Activated T-cell treated with anti-CD3 and anti-CD28 coated beads, Interleukin-2, amount 50 U/mL, for 4 hours (primary cell): ENCODE measurements at places on chromosomes 4 and X. TPM values are rescaled to one million over a fixed set of nuclear protein-coding genes. Genes with fewer than 3 reads are reported as not detected.

TMPRSS11D gene
- total RNA-seq = not detected

TLL1 gene
- total RNA-seq = not detected

STK32B gene
- not detected for total RNA-seq

GABRG1 gene
- not detected for total RNA-seq

TXK gene
- total RNA-seq = 5.9 TPM

RTL9 gene
- not detected for total RNA-seq

SH3D19 gene
- total RNA-seq = 0.56 TPM

SLIT2 gene
- total RNA-seq = not detected

TEX13B gene
- total RNA-seq = not detected

COL4A6 gene
- total RNA-seq = not detected
